ENCODE measurements at places on chromosomes 6 and 20.

- DNase-seq, result no peak
Measured at GRCh38 chr6:146878168-146878951, 279.6 kb downstream of the ADGB start.

GRCh38 chr20:6074145-6074561 lies 20.3 kb upstream of the LRRN4 start:
- no peak for DNase-seq

DNA sequence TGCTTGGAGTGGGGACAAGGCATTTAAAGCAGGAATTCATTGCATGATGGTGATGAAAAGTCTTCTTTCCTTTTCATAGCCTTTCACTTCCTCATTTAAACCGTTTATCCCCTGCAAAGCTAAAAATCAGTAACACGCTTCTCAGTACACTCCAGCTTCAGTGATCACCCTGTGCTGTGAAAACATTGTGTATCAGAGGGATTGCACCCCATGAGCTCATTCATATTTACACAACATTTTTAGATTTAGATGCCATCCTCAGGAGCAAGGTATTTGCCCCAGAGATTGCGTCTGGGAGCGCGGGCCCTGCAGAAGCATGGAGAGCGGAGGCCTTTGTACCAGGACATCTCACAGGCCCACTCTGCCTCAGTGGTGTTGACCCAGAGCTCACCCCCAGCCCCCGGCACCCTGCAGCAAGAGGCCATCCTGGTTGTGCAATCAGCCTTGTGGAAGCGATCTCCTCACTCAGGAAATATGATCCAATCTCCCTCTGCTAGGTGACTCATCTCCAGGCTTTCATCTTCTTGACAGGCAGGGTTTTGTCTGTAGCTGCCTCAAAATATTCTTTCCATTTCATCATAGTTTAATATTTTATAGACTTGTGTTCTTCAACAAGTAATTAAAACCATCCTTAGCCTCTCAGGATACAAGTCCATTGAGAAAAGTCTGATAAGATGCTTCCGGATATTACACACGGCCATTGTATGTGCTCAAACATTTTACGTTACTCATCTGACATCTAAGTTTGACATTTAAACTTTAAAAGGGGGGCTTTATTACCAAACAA lies 38.9 kb upstream of the THBS2 start:
- peak; percentile 78 for DNase-seq

GRCh38 chr6:163916315-163917081 lies 502.0 kb downstream of the QKI start:
- DNase-seq, result no peak

DNA sequence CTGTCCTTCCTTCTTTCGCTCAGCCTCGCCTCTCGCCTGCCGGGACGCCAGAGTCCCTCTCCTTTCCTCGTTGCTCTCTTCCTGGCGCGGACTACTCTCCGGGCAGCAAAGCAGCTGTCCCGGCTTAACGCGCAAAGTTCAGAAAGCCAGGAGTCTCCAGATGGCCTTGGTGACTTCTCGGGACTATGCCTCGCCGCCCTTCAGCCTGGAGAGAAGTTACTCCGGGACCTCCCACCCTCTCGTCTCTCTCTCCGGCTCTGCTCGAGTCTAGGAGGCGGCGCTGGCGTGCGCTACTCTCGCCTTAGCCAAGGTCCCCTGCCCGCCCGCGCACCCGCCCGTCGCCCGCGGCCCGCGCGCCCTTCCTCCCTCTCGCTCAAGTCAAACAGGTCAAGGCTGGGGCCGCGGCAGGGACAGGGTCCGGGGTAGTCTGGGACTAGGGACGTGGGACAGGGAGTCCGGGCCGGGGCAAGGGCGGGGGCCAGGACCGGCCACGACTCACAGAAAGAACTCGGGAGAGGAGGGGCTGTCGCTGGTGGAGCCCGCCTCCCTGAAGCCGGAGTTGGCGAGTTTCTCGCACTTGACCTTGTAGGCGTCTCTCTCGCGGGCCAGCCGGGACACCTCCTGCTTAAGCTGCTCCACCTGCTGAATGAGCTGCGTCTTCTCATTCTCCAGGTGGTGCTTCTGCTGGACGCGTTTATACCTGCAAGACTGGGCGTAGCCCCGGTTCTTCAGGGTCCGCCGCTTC lies 1.5 kb downstream of the MAFB start:
- DNase-seq, result no peak

DNA sequence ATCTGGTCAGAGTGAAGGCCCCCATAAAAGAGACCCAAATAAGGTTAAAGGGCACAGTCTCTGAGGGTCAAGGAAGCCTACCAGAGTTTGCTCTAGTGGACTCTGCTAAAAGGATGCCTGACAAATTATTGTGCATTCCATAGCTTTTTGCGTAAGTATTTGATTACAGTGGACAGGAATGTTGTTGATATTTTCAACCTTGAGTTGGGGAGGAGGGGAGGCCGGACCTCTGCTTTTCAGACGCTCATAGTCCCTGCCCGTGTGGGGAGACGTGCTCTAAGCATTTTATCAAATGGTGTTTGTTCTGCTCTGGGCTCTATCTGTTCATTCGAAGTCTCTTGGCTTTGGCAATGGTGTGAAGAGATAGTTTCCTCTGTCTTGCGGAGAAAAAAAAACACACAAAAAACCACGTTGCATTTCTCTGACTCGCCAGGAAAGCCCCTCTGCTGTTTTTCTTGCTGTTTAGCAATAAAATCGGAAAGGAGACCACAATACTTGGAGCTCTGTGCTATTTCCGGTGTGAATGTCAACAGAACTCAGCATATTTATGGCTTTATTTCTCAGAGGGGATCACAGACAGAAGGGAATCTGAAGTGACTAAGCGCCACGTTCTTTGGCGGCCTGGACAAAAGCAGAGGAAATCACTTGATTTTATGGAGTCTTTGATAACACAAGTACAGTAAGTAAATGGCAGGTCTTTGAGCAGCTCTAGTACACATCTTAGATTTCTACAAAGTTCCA lies 159.8 kb downstream of the ZFP64 start:
- peak; percentile 81 for DNase-seq

DNA sequence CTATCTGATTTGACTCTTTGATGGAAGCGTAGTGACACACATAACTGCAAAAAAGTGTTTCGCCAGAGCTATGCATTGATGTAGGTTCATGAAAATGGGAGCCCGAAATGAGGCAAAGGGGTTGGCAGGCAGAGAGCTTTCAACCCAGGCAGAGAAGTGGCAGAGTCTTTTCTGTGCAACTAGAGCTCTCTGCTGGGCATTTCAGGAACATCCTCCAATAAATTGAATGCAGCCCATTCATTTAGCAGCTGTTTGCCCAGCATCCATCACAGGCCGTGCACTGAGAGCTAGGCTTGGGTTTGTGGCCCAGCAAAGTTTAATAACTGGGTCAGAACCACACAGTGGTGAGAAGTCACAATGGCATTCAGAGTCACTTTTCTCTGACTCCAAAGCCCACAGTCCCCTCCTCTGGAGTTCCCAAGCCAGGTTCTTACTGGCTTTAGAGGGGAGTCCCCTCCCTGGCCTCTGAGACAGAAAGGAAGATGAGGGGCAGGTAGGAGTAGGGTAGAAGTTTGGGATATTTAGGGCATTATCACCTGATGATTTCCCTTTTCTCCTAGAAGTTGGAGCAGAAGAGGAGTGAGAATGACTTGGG lies 31.8 kb upstream of the ELMO2 start:
- peak; percentile 21 for DNase-seq

DNA sequence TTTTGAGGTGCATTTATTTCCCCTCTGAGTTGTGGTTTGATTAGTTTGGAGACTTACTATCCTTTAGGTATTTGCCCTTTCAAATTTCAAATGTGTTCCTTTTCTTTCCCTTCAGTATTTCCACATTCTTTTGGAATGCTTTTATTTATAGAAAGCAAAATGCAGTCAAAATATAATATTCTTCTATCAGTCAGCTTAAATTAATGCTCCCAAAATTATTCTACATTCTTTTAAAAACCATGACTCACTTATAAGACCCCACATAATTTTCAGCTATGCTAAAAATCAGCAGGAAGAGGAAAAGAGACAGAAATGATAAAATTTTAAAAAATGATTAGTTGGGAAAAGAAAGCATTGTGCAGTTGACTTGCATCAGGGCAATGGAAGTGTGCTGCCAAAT lies 180.0 kb upstream of the SMLR1 start:
- DNase-seq, result no peak

- DNase-seq, result no peak
Measured at GRCh38 chr6:81138236-81138635, 614.2 kb downstream of the TENT5A start.

- no peak for DNase-seq
Measured at GRCh38 chr6:108644252-108644651, 83.5 kb downstream of the FOXO3 start.

GRCh38 chr20:774016-774659 lies 5.8 kb upstream of the SLC52A3 start:
- no peak for DNase-seq

DNA sequence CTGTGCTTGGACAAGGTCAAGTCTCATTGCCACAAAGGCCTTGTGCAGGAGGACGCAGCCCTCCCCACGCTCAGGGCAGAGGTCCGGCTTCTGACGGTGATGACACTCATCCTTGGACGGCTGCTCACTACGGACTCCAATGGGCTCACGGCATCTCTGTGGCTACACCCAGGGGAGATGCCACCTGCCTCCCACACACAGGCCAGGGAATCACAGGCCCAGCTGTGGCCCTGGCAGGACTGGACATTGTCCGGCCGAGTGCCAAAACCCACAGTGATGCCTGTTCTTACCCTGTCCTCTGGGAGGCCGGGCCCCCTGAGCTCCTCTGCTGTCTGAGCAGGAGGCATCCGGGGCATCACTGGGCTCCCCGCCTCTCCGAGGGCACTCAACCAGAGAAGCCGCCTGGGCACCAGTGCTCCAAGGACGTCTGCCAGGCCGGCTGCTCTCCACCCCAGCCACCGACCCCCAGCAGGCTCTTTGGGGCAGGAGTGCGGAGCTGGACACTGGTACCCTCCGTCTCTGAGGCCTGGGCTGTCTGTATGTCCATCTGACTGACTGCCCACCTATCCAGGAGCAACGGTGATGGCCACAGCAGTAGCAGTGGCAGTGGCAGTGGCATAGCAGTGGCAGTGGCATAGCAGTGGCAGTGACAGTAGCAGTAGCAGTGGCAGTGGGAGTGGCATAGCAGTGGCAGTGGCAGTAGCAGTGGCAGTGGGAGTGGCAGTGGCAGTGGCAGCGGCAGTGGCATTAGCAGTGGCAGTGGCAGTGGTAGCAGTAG lies 1.9 kb downstream of the RBBP8NL start:
- DNase-seq, result no peak

DNA sequence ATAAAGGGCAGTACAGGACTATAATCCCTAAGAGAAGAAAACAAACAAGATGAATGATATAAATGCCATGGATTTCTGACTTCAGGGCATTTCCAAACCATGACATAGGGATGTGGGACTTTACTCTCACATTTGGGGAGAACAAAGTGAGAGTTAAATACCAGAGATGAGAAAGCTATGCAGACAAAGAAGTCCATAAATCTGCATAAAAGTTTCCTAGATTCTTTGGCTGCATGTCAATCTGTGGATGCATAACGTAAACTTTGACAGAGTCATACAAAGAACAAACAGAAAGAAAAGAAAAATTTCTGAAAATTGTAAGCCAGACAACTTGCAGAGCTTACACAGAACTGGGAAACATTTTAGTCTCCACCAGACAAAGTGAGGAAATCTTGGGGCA lies 11.7 kb downstream of the EPM2A start:
- no peak for DNase-seq

GRCh38 chr6:105409734-105410133 lies 6.9 kb upstream of the PREP start:
- no peak for DNase-seq

GRCh38 chr6:29924287-29924686 lies 18.0 kb upstream of the HLA-A start:
- DNase-seq, result no peak

DNA sequence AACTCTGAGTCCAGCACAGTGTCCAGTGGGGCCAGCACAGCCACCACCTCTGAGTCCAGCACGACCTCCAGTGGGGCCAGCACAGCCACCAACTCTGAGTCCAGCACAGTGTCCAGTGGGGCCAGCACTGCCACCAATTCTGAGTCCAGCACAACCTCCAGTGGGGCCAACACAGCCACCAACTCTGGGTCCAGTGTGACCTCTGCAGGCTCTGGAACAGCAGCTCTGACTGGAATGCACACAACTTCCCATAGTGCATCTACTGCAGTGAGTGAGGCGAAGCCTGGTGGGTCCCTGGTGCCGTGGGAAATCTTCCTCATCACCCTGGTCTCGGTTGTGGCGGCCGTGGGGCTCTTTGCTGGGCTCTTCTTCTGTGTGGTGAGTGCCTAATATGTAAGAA lies 3.8 kb downstream of the MUC21 start:
- DNase-seq, result no peak

DNA sequence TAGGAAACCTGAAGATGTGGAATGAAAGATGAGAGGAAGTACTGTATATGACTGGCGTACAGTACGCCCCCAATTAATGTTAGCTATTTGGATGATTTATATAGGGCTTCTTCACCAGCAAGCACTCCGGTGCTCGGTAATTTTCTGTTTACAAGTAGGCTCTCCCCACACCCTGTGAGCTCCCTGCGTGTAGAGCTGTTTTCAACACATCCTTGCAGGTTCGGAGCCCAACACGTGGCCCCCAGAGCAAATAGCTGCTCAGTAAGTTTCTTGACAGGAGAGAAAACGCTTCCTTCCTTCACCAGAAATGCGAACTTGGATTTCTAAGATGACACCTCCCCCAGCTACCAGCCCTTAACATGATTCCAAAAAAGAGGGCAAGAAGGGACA lies 1.2 kb upstream of the RAB22A start:
- DNase-seq, result no peak

DNA sequence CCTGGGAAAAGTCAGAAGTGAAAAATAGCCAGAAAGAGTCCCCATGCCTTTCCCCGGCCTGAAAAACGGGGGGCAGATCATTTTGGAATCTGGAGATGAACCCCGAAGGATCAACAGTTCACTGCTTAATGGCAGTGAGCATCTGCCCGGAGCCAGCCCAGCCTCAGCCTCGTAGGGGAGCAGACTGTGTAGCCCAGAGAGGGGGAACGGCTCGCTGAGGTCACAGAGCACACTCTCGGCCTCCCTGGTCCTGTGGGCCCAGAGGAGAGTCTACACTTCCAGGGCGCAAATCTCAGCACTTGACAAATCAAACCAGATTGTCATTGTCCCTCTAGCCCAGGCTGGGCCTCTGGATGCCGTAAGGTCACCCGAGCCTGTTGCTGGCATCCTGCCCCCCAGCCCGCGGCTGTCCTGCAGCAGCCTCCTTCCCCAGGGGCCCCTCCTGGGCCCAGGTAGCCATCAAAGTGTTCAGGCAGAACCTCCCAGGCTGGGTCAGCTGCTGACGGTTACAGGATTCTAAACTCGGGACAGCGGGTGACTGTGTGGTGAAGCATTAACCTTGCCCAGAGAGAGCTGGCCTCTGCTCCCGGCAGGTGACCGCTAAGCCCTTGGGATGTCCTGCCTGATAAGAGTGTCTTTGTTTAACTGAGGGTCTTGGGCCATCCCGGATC lies 56.1 kb downstream of the GNAS-AS1 start:
- DNase-seq, result no peak

DNA sequence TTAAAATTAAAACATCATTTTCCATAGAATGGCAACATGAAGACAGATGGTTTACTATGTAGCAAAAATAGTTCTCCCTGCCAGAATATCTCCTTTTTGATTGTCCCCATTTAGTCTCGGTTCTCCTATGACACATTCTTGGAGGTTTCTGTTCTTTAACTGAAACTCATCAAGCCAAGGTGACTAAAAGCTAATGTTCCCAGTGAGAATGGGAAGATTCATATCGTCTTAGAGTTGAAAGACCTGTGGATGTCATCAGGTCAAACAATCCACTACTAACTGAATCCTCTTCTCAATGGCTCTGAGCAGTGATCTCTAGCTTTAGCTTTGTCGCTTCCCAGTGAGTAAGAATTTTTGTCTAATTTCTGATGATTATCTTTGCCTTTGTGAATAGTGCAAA lies 1.3 kb upstream of the DOK5 start:
- no peak for DNase-seq

- no peak for DNase-seq
Measured at GRCh38 chr6:108463784-108464183, 96.9 kb upstream of the FOXO3 start.

All from HFF-Myc (cell line).